ENCODE measurements at places on chromosomes 7 and 10.

DNA sequence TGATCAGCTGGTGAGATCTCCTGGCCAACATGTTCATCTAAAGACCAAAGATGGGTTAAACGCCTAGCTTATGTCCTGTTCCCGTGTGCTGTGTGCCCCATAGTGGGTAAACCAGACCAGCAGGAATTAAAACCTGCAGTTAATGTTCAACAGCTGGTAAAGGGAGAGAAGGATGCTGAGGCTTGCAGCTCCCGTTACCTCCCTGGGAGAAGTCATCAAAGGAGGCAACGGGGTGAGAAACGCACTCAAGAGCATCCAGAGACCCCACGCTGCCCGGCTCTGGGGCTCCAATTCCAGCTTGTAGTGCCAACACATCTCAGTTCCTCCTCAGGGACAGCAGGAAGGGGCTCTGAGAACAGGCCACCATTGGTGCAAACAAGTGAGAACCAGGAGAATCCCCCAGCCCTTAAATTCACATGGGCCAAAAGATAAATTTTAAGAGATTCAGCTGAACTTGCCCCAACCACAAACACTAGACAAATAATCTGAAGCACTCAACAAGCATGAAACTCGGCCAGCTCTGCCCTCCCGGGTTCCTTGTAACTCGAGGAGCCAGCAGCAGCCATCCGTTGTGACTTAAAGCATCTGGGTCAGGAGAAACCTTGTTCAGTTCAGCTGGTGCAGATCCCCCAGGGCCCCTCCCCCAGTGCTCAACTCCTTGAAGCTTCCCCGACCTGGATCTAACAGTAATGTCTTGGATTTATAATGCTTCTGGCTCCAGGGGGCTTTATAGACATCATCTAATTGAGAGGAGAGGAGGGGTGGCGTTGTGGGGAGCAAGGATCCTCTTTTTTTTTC is 29.4 kb downstream of the FAM241B start:
- no peak for DNase-seq

DNA sequence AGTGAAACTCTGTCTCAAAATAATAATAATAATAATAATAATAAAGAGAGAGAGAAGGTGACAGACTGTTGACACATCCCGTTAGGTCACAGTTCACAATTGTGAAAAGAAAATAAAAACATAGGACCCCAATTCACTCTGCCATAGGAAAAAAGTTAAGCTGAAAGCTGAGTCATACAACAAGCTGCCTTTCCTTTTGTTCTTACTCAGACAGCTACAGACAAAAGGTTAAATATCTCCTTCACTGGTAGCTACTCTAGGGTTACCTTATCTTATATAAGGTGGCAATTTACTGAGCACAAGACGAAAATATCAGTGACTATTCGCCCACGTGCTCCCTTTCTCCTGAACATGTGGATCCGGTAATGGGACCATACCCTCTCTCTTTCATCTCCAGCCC is 17.5 kb downstream of the TUBAL3 start:
- DNase-seq, result no peak

- no peak for DNase-seq
Measured at GRCh38 chr7:29360633-29361625, 166.4 kb downstream of the CHN2 start.

DNA sequence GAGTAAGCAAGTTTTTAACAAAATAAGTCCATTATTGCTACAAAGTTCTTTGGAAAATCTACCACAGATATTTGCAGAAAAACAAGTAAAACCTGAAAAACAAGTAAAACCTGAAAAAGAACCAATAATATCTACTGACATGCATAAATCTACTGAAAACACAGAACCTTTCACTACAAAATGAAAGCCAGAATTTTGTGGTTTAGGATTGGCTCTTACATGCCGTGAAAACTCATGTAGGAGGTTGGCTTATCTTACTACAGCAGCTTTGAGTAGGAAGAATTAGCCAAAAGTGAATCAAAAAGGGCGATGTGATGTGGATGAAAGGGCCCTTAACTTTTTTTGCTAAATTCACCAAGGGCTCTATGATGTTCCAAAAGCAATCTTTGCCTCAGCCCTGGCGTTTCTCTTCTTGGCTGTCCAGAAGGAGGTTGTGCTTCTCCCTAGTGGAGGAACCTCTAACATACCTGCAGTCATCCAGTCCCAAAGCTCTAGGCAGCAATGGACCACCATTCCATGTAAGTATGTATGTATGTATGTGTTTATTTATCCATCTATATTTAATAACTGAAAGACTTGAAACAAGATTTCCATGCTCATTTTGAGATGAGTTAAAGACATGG is 93.5 kb upstream of the ZNF804B start:
- no peak for DNase-seq

- DNase-seq, result no peak
Measured at GRCh38 chr7:156096771-156097538, 284.7 kb upstream of the SHH start.

- no peak for DNase-seq
Measured at GRCh38 chr7:1520539-1521234, 9.8 kb upstream of the MAFK start.

Data from left forelimb (tissue), 1 donor.